ENCODE measurements at places on chromosomes 7 and 10.

DNA sequence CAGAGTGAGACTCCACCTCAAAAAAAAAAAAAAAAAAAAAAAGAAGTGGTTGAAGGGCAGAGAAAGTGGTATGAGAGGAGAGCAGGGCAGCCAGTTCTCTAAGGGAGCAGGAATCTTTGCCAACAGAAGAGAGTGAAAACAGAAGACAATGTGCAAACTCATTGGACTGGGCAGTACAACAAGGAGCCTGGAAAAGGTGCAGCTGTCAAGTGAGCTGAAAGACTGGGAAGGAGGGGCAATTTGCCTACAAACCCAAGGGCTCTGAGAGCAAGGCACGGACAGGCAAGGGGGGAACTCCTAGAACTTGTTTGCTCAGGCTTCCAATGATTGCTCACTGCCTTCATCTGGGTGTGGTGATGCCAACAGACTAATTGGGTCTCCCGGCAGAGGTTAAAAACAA, 9.5 kb downstream of the ACTR1A start:
- DNase-seq = no peak

GRCh38 chr7:40700653-40701421, 566.0 kb downstream of the SUGCT start:
- peak; percentile 50 for DNase-seq

GRCh38 chr10:96357038-96357620, 1.7 kb downstream of the OPALIN start:
- no peak for DNase-seq

- no peak for DNase-seq
Observed at GRCh38 chr10:13563481-13564445, 23.0 kb upstream of the PRPF18 start.

DNA sequence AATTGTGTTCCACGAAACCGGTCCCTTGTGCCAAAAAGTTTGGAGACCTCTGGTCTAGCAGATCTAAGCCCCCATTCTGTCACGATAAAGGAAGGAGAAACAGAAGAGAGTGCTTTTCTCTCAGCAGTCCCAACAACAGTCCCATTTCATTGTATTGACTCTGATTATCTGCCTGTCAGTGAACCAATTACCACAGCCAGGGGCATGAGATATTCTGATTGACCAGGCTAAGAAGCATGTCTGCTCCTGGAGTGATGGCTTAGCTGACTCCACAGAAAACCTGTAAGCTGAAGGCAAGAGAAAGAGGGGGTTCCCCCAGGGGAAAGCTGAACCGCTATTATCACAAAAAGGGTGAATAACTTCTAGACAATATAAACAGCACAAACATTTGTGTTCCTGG, 765.4 kb downstream of the SORCS1 start:
- DNase-seq = no peak

- no peak for DNase-seq
Observed at GRCh38 chr7:140196361-140197217, 19.8 kb upstream of the KDM7A start.

DNA sequence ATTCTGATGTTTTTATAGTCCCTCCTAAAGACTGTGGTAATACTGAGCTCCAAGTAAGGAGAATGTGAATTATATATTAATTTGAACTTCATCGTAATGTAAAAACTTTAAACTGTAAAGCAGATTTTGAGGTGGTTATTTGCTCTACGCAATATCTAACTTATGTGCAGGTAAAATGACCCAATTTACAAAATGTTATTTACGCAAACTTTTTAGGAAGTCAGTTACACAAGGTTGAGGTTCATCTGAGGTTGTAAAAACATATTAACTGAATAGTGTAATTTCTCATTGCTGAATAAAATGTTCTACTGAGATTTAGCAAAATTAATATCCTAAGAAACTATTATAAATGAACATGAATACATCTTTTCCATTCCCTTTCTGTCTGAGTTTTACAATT, 15.8 kb downstream of the GLCCI1 start:
- DNase-seq = no peak

DNA sequence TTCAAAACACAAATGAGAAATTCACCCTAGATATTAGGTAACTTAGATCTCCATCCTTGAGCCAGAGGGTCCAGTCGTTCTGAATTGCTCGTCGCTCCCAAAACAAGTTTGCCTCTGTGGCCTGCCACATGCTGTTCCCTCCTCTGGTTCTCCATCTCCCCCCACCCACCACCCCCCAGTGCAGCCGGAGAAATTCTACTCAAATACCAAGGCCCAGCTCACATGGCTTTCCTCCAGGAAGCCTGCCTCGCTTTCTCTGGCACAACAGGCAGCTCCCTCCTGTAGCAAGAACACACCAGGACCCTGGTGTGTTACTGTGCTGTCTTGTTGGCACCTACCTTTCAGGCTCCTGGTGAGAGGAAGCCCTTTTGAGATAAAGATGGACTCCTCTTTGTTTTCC, 52.7 kb upstream of the C10orf90 start:
- DNase-seq = no peak

DNA sequence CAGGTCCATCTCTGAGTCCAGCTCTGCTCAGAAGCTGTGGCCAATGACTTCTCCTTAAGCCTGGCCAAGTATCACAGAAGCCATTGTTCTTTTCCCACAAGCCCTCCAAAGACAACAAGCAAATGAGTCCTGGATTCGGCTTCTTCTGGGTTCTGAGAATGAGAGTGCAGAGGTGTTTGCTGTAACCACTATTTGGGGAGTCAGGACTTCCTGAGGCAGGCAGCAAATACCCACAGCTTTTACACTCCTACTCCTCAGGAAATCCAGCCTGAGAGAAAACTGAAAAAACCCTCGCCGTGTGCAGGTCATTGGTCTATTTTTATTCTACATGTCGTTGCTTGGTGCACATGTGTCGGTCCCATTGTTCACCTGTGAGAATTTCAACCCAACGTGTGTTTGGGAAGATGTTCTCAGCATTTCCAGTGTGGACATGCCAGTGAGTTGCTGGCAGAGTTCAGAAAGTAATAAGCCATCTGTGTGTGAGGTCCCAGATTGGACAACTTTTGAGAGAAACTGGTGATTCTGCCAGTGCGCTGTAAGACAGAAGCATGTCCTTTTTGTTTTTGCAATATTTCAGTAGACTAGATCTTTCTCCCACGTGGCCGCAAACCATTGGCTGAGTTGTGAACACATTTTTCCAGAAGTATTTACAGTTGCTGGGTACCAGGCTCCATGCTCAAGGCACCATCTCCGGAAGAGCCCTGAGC, 121.6 kb upstream of the LYZL2 start:
- no peak for DNase-seq

DNA sequence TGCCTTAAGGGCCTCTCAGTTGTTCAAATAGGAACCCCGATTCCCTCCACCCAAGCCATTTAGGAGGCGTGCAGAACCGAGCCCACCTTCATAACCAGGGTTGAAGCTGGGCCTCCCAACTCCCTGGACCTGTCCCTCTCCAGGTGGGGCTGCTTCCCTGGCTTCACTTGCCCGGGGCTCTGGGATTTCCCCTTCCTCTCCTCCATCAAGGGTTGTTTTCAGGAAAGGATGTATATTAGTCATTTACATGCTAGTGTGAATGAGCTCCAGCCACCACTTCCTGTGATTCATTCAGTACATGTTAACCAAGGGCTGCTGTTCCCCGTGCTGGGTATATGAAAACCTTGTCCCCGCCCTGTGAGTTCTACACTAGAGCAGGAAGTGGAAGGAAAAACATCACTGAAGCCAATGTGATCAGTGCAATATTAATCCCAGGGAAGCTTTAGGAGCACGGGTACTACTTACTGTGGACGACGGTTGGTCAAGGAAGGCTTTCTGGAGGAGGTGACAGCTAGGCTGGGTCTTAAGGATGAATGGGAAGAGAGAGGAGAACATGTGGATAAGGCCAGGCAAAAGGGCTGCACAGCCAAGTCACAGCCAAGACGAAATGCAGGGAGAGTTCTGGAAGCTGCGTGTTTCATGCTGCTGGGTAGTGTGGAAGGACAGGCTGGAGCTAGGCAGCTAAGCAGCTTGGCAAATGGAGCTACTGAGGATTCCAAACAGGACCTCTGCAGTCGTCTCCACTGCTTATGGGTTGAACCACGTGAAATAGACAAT, 150.1 kb upstream of the SHH start:
- peak; percentile 78 for DNase-seq

DNA sequence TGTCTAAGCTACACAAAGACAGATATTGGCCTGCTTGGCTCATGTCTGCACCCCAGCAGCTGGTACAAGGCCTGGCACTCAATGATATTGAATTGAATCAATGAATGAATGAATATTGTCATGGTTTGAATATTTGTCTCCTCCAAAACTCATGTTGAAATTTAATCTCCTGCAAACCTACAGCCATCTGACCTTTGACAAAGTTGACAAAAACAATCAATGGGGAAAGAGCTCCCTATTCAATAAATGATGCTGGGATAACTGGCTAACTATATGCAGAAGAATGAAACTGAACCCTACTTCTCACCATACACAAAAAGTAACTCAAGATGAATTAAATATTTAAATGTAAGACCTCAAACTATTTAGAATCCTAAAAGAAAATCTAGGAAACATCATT, 144.7 kb downstream of the CYP26A1 start:
- DNase-seq = no peak

DNA sequence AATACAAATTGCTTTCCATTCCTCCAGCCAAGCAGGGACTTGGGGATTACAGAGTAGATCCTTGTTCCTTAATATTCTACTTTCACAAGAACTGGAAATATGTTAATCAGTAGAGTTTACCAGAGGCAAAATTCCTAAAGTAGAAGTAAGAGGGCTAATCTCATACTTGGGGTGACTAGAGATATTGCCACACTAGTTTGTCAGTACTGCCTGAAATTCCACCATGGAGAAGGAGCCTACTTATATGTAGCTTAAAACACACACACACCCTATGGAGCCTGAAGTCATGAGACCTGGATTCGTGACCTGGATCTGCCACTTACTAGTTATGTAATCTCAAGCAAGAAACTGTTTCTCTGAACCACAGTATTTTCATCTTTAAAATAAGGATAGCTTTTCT, 33.9 kb downstream of the STRIP2 start:
- no peak for DNase-seq

DNA sequence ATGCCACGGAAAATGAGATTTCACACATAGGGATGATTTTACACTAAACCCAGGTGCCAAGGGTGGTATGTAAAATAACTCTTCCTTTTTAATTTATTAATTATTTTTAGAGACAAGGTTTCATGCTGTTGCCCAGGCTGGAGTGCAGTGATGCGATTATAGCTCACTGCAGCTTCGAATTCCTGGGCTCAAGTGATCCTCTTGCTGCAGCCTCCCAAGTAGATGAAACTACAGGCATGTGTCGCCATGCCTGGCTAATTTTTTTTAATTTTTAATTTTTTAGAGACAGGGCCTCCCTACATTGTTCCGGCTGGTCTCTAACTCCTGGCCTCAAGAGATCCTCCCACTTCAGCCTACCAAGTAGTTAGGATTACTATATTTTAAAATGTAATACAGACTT, 2.3 kb upstream of the CNNM1 start:
- DNase-seq = no peak

DNA sequence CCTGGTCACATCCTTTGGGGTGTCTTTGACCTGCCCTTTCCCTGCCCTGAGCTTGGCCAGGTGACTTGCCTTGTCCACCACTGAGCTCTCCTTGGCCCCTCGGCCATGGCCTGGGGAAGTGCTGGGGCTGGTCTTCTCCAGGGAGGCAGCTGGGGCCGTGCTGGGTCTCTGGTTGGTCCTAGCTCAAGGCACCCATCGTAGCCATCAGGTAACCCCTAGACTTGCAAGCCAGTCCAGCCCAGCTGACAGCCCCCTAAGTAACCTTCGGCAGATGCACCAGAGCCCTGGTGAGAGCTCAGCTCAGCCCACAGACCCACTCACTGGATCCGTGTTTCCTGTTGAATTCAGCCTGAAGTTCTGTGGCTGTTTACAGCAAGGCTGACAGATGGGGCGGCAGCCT, 176.2 kb upstream of the SHH start:
- DNase-seq = no peak

DNA sequence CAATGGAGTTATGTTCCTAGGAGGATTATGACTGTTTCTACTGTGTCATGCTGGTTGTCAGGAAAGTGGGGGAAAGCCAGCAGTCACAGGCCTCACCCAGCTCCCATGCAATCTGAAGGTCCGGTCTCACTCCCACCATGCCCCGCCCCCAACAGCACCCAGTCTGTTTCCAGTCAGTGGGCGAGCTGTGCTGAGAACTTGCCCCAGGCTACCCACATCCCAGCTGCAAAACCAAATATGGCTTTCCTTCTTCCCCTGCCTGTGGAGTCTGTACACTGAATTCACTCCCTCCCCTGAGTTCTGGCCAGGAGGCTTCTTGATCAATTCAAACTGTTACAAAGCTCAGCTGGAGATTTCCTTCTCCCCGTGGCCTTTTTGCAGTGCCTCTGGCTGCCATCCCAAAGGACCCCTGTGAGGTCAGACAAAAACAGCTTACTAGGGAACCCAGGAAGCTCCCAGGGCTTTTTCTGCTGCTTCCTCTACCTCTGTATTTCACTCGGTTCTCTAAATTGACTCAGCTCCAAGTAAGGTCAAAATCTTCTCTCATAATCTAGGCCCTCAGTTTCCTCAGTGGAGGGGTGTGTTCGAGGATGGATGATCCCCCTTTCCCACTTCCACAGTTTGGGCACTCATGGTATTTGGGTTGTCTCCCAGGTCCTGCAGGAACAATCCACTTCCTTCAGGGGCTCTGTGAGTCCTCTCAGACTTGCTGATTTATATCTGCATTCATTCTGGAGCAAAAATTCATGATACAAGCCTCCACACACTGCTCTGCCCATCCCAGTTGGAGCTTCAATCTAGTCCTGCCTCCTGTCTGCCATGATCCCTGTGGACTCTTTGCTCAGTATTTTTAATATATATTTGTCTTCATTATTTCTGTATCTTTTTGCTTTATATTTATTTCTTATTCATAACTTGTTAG, 205.5 kb downstream of the SEMA3D start:
- DNase-seq = no peak

- no peak for DNase-seq
Observed at GRCh38 chr7:133871757-133872156, 255.4 kb upstream of the LRGUK start.

DNA sequence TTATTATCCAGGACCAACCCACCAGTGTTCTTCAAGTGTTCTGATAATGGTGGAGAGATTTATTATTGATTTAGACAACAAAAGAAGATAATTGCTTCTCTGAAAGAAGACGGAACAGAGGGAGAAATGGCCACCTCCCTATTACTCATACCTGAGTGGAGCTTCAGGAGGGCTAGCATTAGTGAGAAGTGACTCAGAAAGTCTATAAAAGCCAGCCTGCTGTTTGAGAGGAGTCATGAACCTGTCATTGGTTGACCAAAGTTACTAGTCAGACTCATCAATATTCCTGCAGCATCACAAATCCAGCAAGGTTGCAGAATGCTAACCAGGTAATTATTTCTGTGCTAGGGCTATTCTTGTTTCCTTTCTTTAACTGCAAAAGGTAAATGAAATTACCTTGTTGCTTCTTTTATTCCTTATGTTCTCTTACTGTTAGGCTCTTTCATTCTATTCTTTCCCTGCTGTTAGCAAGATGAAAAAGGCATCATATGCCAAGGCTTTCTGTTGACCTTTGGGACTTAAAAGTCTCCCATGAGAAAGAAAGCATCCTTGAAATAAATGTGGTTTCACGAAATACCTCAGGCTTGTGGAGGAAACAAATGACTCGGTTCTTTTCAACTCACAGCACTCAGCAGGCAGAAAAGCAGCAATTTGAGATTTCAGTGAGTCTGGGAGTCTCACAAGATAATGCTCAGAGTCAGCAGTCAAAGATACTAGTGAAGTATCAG, 256.4 kb upstream of the PHYHIPL start:
- DNase-seq = no peak

Measured in activated CD4-positive, alpha-beta T cell treated with anti-CD3 and anti-CD28 coated beads for 36 hours (primary cell).